ENCODE measurements at places on chromosomes 7 and 10. TPM values are rescaled to one million over a fixed set of nuclear protein-coding genes. Genes with fewer than 3 reads are reported as not detected.

GRCh38 chr10:130479146-130479545, 343.0 kb downstream of the GLRX3 start:
- no peaks in the 10 kb centered on the region for H3K27me3 ChIP-seq
- no peak overlapping the region for H3K4me3 ChIP-seq
- no peak overlapping the region for H3K27ac ChIP-seq

DNA sequence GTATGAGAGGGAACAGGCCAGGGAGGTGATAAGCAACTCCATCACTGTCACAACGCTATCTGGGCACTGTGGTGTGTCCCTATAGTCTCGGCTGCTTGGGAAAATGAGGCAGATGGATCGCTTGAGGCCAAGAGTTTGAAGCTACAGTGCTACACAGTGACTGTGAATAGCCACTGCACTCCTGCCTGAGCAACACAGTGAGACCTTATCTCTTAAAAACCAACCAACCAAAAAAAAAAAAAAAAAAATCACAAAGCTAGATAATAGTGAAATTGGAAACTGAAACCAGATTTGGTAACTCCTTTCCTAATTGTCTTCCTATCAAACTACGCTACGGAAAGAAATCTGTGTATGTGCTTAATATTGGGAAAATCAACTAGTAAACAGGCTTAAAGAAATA, 14.1 kb downstream of the MICU1 start:
- peaks cover 11% of the 10 kb centered on the region for H3K4me1 ChIP-seq
- H3K27ac ChIP-seq, result no peak overlapping the region
- no peak for DNase-seq
- H3K27me3 ChIP-seq, result no peaks in the 10 kb centered on the region
- H3K4me3 ChIP-seq, result no peak overlapping the region

DNA sequence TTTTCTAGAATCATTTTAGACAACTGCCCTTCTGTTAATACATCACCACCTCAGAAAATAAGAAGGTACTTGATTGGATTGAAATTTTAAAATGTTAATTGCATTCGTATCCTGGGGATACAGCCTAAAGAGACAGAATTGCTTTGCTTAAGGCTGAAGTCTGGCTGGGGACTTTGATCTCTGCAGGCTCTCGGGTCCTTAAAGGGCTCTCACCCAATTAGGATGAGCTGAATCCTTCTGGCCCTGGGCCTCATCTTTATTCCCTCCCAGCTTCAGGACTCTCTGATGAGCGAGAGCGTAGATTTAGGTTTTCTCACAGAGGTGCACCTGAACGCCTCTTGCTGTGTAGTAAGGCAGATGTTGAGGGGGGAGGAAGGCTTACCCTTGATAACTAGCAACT, 475.3 kb upstream of the C7orf33 start:
- peaks cover 3% of the 10 kb centered on the region for H3K27me3 ChIP-seq
- DNase-seq, result no peak
- no peak overlapping the region for H3K27ac ChIP-seq

GRCh38 chr7:716636-717035, 9.9 kb upstream of the DNAAF5 start:
- H3K4me3 ChIP-seq, result no peak overlapping the region
- no peak overlapping the region for H3K27ac ChIP-seq
- DNase-seq, result no peak
- H3K36me3 ChIP-seq, result peaks cover 11% of the 10 kb centered on the region

DNA sequence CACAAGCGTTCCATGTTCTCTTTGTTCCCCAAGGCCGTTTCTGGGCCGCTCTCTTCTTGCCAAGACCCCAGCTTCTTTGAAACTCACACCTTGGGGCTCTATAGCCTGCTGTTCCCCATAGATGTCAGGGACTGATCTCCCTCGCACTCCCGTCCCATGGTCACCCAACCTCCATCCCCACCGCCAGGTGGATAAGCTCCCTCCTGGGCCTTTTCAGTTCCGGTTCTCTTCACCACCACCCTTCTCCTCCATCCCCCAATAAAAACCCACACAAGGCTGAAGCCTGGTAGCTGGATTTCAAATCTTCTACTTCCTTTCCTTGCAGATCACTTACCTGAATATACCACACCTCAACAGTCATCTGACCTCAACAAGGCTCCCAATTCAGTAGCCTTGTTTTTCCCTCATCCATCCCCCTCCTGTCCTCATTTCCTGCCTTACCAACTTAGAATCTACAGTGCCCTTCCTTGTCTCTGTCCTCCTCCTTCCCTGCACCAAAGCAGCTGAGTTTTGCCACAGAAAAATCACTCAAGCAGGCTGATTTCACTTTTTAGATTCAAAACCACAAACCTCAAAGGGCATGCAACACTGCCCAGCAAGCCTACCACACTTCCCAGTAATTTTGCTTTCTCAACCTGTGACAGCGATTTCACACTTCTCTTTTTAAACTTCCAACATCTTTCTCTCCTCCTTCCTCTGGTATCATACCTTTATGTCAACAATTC, 7.7 kb downstream of the SLC37A3 start:
- no peak overlapping the region for H3K4me3 ChIP-seq
- H3K27me3 ChIP-seq, result no peaks in the 10 kb centered on the region
- H3K4me1 ChIP-seq, result peaks cover 5% of the 10 kb centered on the region
- peaks cover 2% of the 10 kb centered on the region for H3K36me3 ChIP-seq
- DNase-seq, result peak; percentile 14

- H3K4me3 ChIP-seq, result no peak overlapping the region
- no peaks in the 10 kb centered on the region for H3K36me3 ChIP-seq
These were observed 51.2 kb upstream of the LRRC4 start for GRCh38 chr7:128082431-128082830.

DNA sequence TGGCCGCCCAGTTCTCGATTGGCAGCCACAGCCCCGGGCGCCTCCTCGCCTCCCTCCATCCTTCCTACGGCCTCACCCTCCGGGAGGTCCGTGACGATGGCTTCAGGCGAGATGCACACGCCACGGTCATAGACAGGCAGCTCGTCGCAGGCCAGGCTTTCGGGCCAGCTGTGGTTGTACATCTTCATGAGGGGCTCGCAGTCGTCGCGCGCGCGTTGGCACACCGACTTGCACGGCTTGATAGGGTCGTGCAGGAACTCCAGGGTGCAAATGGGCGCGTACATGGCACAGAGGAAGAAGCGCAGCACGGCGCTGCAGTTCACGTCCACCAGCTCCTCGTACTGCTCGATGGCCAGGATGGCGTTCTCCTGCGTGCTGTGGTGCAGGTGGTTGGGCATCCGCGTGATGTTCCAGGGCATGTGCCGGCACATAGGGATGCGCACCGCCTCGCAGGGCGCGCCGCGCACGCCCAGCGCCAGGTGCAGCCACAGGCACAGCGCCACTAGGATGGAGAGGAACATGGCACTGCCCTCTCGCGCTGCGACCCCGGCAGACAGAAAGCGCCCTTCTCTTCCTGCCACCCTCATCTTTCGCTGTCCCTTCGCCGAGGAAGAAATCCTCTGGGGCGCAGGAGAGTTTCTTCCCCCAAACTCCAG, 472 bp downstream of the SFRP4 start:
- no peaks in the 10 kb centered on the region for H3K36me3 ChIP-seq
- DNase-seq, result no peak
- peaks cover 16% of the 10 kb centered on the region for H3K4me1 ChIP-seq
- peak overlapping the region; percentile 38 for H3K4me3 ChIP-seq
- no peak overlapping the region for H3K27ac ChIP-seq
- H3K27me3 ChIP-seq, result peaks cover 75% of the 10 kb centered on the region

GRCh38 chr10:670990-671389, 18.5 kb downstream of the DIP2C start:
- no peaks in the 10 kb centered on the region for H3K36me3 ChIP-seq
- no peak for DNase-seq
- H3K27ac ChIP-seq, result no peak overlapping the region
- peaks cover 5% of the 10 kb centered on the region for H3K27me3 ChIP-seq
- no peaks in the 10 kb centered on the region for H3K4me1 ChIP-seq

OR2A1 gene
- total RNA-seq, result 0.17 TPM

SPDYE6 gene
- total RNA-seq, result not detected

EPO gene
- total RNA-seq, result not detected

SLC13A1 gene
- not detected for total RNA-seq

EN2 gene
- total RNA-seq, result not detected

C7orf33 gene
- total RNA-seq, result not detected

DNAJC1 gene
- 24.4 TPM for total RNA-seq

ASAH2B gene
- 2.3 TPM for total RNA-seq
